ENCODE measurements at places on chromosomes 2 and 18.
A peak's percentile ranks its signal among the peaks of the same experiment; 100 is the strongest.

- DNase-seq = no peak
These were observed 35.0 kb downstream of the STK25 start for GRCh38 chr2:241473399-241473798.

DNA sequence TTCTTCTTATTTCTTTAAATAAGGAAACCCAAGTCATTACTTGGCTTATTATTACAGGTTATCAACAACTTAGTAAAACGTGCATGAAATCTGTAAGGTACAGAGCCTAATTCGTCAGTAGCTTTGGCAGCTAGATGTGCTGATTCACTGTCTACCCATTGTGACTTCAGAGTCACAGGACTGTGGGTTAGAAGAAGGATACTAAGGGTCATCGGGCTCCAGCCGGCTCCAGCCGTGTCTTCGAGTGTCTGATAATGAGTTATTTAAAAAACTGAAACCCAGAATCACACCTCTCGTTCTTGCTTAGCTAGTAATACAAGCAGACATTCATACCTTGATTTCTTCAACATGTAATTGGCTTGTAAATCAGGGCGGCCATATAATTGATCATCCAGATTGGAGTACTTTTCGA lies 170.5 kb downstream of the FMNL2 start:
- no peak for DNase-seq

- no peak for DNase-seq
These were observed 448.9 kb upstream of the MEIS1 start for GRCh38 chr2:65985986-65986385.

DNA sequence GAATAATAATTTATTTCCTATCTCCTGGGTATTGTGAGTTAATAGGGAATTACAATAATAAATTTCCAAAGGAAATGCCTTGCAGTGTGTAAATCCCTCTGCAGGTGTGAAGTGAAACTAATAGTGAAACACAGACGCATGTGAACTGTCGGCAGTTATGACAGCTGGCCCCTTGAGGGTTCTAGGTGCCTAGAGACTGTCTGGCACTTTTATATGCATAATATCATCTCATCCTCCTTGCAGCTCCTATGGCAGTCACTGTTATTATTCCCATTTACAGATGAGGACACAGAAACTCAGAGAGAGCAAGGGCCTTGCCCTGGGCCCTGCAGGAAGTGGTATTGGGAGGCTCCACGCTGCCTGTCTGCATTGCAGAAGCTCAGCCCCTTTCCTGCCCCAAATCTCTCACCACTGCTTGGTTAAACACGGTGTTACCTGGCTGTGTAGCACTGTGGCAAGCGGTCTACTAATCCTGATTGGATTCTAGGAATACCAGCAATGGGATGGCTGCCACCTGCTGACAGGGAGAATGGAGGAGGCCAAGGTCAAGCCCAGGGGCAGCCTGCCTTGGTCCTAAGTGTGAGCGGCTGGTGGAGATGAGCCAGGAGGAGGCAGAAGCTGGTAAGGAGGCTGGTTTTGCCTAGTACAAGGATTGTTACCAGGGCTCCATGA lies 32.8 kb upstream of the ACKR3 start:
- DNase-seq = peak; percentile 75

DNA sequence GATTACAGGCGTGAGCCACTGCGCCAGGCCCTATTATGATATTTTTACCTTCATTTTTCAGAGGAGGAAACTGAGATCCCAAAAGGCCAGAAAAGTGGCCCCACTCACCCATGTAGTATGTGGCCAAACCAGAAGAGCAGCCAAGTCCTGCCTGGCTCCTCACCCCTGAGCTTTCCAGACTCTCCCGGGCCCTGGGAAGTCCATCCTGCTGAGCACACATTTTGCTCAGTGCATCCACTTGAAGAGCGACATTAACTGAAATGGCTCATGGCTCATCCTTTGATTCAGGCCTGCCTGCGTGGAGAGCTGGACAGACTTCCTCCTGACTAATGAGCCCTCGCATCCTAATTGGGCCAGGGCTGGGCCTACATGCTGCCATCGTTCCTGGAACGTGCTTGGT lies 9.5 kb upstream of the NGEF start:
- no peak for DNase-seq

Data from CD4-positive, alpha-beta T cell treated with Interleukin-6 for 4 hours (primary cell).